Brain pericyte (primary cell): ENCODE measurements at places on chromosomes 2 and 18.

- DNase-seq = no peak
Measured at GRCh38 chr2:218856167-218856895, 3.3 kb upstream of the WNT6 start.

GRCh38 chr2:95039363-95039762, 13.9 kb downstream of the MAL start:
- DNase-seq = no peak

DNA sequence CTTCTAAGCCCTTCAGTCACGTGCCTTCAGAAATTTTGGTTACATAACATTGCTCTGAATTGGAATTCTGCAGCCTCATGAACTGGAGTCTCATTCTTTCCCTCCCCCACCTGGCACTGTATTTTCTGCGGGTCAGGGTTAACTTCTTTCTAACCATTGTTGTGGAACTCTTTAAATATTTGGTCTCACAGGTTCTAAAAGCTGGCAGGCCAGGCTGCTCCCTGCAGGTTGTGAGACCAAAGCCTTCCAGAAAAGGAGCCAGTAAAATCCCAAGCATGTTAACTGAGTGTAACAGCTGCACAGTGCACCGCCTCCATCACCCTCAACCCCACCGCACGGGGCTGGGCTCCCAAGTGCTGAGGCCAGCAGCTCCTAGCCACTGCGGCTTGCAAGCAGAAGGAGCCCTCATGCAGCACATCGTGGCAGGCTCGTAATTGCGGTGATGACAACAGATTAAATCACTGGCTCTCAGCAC, 174.1 kb upstream of the ALPP start:
- DNase-seq = no peak

GRCh38 chr2:203238292-203238703, 520 bp upstream of the CYP20A1 start:
- DNase-seq = no peak

GRCh38 chr18:55189972-55190371, 230.7 kb upstream of the CCDC68 start:
- DNase-seq = no peak

GRCh38 chr2:111618226-111618977, 265.6 kb downstream of the ANAPC1 start:
- peak; percentile 92 for DNase-seq

DNA sequence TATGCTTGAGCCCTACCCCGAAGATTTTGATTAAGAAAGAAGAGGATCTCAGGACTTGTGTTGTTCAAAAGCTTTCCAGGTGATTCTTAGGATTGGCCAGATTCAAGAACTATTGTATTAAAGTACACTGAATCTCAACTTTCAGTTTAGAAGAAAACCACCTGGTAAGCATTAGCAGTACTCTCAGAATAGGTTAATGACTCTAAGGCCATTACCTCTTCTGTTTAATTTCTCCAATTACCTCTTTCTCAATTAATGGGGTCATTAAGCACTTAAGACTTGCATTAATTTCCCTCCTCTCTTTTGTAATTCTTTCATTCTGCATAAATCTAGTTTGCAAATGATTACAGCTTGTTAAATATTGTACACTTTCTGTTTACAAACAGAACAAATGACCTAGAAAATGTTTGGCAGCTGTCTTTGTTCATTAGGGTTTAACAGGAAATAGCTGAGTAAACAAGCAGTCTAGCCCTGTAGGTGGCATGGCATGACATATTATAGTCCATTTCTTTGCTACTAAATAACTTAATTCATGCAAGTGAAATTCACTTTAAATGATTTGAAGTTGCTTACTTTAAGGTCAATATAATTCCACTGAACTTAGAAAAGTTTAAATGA, 20.4 kb upstream of the TDRD15 start:
- no peak for DNase-seq

- no peak for DNase-seq
Measured at GRCh38 chr2:64768491-64769005, 114.8 kb upstream of the SERTAD2 start.

DNA sequence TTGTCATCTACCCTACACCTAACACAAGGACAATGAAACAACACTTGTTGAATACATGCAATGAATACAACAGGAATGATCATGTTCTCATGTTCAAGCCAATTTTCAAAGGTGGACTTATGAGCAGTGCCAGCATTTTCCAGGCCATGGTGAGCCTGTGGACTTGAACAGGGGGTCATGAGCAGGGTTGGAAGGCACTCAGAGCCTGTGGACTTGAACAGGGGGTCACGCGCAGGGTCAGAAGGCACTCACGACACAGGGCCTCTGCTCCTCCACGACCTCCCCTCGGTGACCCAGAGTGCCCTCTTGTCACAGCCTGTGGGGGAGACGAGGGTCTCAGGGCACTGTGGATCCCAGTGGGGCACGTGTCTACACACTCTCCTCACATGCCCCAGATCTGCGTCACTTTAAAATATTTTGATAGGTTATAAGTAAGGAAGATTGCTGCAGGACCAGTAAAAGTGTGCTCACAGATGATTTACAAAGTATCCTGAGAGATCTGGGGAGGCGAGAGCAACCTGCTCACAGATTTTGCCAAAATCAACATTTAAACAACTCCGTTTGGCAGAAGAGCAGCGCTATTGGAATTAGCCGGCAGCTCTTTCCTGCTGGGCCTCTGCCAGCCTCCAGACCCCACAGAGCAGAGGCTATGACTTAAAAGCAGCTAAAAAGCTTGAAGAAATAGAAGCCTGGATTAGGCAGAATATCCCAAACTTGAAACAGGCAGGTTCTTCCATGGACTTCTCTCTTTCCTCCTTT, 121.9 kb downstream of the TMEM18 start:
- DNase-seq = no peak

DNA sequence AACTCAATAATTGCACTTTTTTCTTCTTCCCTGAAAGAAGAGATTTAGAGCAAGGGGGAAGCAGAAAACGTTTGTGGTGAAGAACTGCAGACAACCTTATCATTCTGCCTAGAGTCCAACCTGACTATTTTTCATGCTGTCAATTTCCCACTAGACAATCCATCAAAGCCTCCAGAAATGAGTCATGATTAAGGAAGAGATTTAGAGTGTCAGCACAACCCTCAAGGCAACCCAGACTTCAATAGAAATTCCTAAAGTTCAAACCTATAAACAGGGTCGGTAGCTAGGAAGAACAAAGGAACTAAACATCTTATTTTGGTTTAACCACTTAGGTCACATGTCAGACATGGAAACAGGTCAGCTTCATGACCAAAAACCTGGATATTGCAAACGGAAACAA, 86.9 kb downstream of the SLC25A12 start:
- no peak for DNase-seq

DNA sequence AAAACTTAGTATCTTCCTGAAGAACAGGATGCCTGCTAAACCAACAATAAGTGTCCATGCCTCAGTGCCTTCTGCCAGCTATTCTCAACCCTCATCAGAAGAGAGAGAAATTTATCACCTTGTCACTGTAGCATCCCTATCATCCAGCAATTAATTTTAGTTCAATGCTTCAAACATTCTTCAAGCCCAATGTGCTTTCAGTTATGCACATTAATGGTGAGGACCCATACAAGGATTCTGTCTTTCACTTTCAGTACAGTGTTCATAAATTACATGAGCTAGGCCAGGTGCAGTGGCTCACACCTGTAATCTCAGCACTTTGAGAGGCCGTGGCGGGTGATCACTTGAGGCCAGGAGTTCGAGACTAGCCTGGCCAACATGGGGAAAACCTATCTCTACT, 47.0 kb upstream of the MSH6 start:
- DNase-seq = no peak

DNA sequence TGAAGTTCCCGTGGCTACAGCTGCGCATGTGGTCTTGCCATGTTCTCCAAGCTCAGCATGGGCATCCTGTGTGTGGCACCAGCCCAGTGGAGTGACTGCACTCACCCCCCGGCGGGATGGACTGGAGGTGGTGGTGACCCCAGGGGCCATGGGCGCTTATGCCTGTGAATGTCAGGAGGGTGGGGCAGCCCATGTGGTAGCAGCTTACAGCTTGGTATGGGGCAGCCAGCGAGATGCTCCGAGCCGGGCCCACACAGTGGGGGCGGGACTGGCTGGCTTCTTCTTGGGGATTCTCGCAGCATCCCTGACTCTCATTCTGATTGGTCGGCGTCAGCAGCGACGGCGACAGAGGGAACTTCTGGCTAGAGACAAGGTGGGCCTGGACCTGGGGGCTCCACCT, 25.6 kb downstream of the SEMA4F start:
- no peak for DNase-seq

GRCh38 chr18:64474773-64475172, 325.9 kb upstream of the LINC00305 start:
- DNase-seq = no peak

GRCh38 chr2:142629193-142629592, 248.3 kb upstream of the KYNU start:
- DNase-seq = no peak

- no peak for DNase-seq
Measured at GRCh38 chr2:10190737-10191532, 68.4 kb downstream of the RRM2 start.

- DNase-seq = no peak
Measured at GRCh38 chr2:159086342-159086741, 117.9 kb downstream of the TANC1 start.

- no peak for DNase-seq
Measured at GRCh38 chr2:239300242-239300641, 100.6 kb downstream of the HDAC4 start.

GRCh38 chr2:233817361-233817911, 36.9 kb downstream of the HJURP start:
- DNase-seq = no peak

GRCh38 chr2:61257446-61257845, 95.5 kb downstream of the C2orf74 start:
- no peak for DNase-seq

DNA sequence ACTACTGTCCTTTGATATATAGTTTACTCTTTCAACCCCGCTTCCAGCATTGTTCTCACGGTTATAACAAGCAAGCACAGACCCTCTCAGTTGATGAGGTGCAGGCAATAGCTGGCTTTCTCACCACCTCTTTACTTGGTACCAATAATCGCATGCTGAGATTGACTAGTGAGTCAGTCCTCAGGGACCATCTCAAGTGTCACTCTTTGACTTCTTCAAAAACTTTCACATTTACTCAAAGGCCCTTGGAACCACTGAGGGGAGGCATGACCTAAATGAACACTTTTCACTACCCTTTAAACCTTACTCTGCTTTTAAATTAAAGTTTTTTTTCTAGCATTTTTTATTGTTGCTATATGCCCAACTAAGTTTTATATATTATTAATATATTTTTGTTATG, 101.8 kb downstream of the DAW1 start:
- no peak for DNase-seq

DNA sequence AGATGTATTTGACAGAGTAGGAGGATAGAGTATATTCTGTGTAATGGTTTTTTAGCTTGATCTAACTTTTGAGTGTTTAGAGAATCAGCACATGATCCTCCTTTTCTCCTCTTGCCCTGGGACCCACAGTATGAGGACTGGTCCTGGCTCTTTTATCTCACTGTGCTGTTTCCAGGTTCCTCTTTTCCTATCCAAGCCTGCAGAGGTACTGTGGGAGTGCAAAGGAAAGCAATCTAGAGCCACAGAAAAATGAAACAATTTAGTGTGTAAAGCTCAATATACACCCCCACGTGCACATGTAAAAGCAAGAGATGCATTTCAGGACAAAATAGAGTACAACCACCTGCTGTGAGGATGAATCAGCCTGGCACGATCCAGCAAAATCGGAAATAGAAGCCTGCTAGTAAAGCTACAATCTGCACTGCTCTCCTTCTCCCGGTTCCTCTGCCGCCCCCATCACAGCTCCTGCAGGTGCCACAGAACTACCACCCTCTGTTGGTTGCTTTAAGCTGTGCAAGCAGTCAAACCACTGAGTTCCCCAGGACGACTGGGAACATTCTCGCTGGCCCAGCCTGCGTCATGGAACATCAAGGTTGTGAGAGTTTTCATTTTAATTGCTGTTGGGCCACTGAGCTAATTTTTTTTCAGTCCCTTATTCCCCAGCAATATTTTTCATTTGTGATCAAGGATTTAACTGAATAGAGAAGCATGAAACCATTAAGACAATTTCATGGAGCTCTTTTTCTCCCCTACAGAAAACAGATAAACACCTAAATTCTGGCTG, 47.8 kb upstream of the MAPRE3 start:
- peak; percentile 32 for DNase-seq

- DNase-seq = no peak
Measured at GRCh38 chr2:76075126-76075525, 364.4 kb upstream of the GCFC2 start.

DNA sequence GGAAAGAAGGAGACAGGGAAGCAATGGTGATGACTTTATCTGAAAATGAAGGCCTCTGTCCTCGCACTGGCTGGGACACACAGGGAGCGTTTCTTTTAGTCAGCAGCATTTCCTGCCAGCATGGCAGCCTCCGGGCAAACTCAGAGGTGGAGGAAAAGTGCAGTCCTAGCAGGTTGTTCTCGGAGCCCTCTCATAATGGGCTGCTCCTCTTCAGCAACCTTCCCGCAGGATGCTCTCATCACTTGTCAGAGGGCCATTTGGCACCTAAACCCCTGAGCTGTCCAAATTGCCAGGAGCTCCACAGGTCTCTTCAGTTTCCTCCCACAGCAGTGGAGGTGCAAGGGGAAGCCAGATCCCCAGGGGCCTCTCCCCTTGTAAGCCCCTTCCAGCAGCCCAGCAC, 6.2 kb downstream of the STK39 start:
- DNase-seq = no peak

- no peak for DNase-seq
Measured at GRCh38 chr18:10524507-10525370, 1.1 kb upstream of the NAPG start.

DNA sequence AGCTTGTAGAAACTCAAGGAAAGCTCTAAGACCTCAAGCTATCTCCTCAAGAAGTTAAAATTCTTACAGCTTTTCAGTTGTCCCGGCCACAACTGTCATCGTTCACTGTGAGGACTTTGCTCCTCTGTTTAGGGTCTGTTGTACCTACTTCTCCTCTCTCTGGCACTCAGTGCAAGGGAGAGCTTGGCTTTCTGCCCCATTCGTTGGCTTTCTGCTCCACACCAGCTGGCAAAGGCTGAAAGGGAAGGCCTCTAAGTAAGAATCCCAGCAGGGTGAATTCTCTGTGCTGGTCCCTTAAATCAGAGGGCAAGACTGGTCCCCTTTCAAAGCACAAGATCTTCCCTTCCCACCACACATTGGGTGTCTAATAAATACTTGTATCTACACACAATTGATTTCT, 17.3 kb downstream of the ZBTB7C start:
- DNase-seq = no peak

- DNase-seq = no peak
Measured at GRCh38 chr2:151914989-151915628, 86.9 kb upstream of the ARL5A start.

- DNase-seq = no peak
Measured at GRCh38 chr2:1748741-1749488, 4.6 kb upstream of the PXDN start.
